GM12891 (cell line): ENCODE measurements at places on chromosomes 1 and 21.

DNA sequence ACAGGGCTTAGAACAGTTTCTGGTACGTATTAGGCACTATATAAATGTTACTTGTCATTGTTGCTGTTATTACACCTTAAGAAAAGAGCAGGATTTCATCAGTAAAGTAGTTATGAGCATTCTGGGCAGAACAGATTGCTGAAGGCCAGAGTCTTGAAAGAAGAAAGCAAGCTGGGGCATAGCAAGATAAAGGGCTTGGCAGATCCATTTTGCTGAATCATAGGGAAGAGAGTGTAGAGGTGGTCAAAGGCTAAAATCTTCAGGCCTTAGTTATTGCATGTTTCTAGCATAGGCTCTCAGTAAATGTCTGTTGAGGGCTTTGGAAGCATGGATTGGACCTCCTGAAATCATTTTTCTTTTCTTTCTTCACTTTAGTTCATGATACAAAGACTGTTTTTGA lies 67.5 kb downstream of the PLA2G4A start:
- no peak for DNase-seq

DNA sequence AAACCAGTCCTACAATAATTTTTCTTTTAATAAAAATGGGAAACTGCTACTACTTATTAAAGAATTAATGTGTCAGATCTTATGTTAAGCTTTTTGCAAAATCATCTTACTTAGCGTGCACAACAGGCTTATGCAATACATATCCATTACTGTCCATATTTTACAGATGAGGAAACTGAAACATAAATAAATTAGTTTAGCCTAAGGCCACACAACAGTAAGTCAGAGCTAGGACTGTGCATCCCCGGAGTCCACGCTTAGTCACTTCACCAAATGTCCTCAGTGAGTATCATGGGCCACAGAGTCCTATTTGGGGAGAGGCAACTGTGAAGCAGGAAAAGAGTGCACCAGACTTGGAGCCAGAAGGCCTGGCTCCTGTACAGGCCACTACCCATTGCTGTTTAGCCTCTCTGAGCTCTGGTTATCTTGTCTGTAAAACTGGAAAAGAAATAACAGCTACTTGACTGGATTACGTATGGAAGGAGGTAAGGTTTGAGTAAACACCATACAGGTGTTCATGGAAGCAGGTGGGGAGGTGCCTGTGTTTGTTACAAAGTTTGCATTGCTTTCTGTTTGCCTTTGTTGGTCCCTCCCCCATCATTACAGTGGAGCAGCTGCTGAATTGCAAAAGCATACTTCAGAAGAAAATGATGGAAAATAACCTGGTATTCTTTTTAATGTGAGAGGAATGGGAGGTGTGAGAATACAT lies 192.8 kb downstream of the FCRL5 start:
- DNase-seq = no peak

GRCh38 chr1:197327776-197328364 lies 59.8 kb downstream of the CRB1 start:
- no peak for DNase-seq

GRCh38 chr1:206582971-206583706 lies 29.1 kb downstream of the EIF2D start:
- no peak for DNase-seq

GRCh38 chr1:27343639-27344025 lies 1.8 kb downstream of the SYTL1 start:
- no peak for DNase-seq

DNA sequence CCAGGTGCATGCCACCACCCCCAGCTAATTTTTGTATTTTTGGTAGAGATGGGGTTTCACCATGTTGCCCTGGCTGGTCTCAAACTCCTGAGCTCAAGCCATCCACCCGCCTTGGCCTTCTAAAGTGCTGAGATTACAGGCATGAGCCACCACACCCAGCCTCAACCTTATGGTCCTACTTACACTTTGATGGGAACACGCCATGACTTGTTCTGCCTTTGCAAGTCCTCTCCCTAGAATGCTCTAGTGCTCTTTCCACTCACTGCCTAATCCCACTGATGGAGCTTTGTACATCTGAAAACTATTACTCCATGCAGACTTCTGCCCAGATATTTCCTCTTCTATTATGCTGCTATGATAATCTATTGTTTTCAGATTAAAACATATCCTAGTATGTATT lies 174.3 kb downstream of the DAB1 start:
- DNase-seq = no peak

GRCh38 chr1:183733715-183734114 lies 71.2 kb upstream of the RGL1 start:
- DNase-seq = no peak

DNA sequence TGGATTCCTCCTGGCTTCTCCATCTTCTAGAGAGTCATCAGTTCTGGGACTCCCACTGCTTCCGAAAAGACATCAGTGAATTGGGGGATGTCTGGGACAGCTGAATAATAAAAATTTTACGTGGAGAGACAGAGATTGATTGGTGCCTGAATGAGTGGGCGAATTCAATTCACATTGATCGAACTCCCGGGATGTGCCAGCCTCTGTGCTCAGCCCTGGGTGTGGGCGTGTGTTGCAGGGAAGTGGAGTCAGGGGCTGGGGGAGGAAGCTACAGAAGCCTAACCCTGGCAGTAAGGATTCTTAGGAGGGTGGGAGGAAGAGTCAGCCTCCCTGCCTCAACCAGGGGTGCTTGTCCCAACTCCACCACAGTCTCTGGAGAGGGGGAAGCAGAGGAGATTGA lies 18.0 kb upstream of the STUM start:
- no peak for DNase-seq

GRCh38 chr1:163275222-163275621 lies 46.5 kb upstream of the NUF2 start:
- DNase-seq = no peak

- no peak for DNase-seq
Measured at GRCh38 chr1:219931033-219931432, 2.7 kb upstream of the SLC30A10 start.

- DNase-seq = no peak
Measured at GRCh38 chr1:32431736-32432400, 33.0 kb upstream of the ZBTB8B start.

- DNase-seq = no peak
Measured at GRCh38 chr1:207059881-207060280, 6.8 kb downstream of the PFKFB2 start.

DNA sequence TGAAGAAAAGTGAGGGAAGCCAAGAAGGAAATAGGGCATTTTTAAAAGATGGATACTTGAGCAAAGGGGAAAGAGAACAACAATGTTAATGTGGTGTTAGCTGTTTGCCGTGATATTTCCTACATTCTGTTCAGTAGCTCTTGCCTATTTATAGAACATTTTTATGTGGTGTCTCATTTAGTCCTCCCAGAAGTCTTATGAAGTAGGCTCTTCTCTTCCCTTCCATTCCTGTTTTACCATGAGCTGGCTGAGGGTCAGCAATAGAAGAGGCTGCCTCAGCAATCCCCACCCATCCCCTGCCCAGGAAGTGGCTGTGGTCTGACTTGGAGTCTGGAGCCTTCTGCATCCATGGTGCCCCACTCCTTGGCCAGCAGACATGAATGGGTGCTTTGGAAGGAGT lies 60.1 kb downstream of the KIAA0040 start:
- no peak for DNase-seq

DNA sequence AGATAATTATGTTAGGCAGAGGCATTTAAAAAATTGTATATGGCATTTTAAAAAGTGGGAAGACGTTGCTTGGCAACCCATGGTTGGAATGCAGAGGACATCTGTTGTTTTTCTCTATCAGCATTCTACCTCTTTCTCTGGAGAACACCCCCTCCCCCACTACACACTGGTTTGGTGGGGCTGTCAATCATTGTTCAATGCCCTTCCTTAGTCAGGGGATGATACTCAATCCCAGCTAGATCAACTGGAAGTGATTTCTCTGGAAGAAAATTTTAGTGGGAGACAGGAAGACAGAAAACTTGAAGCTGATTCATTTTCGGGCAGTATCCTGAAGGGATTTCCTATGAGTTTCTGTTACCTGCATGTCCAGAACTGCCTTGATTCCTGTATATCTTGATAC lies 35.7 kb upstream of the CAP1 start:
- DNase-seq = no peak

- DNase-seq = peak; percentile 46
Measured at GRCh38 chr1:25140073-25140797, 92.1 kb downstream of the SYF2 start.

- DNase-seq = no peak
Measured at GRCh38 chr1:39936724-39937491, 18.0 kb upstream of the MFSD2A start.

DNA sequence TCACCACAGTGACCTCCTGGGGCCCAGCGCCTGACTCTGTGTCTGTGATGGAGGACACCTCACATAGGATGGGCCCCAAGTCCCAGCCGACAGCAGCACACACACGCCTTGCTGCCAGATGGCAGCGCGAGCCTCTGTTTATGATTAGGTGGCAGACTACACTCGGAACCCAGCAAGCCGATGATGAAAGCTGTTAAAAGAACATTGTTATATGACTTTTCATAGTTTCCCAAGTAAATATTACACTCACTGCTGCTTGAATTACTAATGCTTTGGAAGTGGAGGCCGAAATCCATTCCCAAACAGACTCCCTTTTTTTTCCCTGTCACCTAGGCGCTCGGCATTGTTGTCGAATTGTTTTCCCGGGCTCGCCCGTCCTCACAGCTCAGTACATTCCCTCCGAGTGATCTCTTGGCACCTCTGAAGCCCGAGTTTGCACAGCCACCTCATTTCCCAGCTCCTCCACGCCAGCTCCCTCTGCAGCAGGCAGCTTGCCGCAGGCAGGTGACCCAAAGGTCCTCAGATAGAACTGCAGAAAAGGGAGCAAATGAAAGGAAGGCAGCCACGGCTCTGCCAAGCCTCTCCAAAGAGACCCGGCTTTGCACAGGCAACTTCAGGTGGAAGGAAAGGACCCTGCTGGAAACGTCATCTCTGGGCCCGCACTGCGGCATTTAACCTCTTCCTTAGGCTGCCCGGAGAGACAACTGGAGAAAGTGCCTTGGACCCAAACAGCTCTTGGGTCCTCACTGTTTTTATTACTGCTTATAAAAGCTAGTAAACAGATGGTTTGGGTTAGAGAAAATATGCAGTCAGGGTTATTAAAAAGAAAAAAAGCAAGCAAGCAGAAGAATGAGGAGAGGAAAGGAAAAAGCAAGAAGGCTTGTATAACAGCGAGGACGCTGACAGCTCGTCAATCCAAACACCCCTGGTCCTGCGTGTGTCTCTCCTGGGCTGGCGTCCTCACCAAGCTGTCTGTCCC lies 72.2 kb upstream of the SLC25A33 start:
- DNase-seq = no peak

DNA sequence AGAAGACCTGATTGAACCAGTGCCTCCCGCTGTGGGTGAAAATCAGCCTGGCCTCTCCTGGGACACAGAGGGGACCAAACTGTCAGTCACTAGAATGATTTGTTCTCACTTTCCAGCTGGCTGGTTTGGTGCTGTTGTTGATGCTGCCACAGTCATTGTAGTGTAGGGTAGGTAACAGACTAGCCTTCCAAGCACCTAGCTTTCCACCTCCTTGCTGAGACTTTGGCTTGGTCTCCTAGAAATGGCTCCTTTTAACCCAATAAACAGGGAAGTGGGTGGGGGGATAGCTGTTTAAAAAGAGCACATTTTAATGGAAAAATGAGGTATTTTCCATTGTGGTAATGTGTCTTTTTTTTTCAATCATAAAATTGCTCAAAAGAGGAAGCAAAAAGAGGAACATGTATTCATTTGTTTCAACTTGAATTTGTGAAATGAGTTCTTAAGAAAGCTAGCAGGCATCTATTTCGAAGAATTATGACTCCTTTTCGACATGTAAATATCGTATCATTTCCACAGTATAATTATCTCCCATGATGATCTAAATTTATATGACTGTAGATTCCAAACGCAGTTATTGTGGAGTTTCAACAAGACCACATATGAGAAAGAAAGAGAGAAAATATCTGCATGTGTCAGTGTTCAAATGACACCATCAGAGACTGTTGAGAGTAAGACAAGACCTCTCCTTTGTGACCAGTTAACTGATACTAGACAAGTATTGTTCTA lies 190.1 kb downstream of the HLX start:
- no peak for DNase-seq

DNA sequence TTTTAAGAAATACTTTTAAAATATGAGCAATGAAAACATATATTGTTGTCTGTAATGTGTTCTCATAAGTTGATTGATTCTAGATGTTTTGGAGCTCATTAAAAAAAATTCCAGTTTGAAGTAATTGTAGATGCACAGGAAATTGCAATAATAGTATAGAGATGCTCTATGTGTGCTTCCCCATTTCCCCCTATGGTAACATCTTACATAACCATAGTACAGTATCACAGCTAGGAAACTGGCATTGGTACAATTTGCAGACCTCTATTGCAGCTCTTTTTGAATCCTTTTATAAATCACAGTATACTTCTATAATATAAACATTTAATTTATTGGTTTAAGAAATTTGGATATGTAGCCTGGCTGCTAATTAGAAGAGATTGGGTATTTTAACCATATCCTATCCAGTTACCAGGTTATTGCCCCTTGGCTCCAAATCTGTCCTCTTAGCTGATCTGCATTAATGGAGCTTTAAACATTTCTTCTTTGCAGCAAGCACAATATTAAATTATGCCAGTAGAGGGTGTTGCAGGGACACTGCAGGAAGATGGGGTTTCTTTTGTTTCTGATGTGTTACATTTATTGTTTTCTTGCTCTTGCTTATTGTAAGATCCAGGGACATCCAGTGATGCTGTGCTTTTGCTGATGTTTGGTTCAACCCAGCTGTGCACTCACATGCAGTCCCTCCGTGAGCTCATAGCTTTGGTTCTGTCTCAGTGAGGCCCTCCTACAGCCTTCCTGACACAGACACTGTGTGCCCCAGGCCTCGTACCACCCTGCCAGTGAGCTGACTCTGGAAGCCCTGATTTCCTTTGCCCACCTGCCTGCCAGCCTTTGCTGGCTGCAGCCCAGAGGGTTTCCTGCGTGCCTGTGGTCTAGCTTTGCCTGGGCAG lies 103.3 kb downstream of the RABGAP1L start:
- no peak for DNase-seq

DNA sequence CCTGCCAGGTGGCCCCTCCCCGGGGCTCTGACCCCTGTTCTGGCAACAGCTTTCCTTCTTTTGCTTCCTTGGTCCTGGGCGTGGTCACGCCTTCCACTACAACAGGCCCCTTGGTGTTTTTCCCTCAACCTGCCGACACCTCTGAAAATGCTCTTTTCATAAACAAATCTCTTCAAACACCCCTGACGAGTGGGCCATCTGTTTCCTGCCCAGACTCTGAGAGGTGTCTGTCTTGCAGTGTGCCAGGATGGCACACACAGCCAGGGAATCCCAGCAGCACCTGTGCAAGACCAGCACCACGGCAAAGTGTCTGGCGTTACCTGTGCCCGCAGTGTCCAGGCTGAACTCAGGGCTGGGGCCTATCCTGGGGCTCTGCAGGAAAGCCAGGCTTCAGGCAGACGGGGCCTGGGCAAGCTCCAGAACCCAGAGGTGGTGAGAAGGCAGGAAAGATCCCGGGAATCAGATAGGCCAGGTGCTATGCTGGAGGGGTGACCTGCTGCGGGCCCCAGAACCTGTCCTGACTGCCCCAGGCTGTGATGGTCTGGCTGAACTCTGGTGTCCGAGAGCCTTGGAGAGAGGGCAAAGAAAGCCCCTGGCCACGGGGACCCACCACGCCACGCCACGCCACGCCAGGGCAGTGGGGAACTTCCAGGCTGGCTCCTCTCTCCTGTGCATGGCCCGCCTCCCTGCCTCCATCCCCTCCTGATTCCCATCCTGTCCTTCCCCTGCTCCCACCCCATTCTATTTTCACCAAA lies 88.9 kb downstream of the SIK1 start:
- DNase-seq = no peak

- DNase-seq = no peak
Measured at GRCh38 chr1:109627692-109628399, 8.2 kb downstream of the AMPD2 start.

GRCh38 chr21:25582888-25583287 lies 24.4 kb downstream of the MRPL39 start:
- no peak for DNase-seq
